ENCODE measurements at places on chromosomes 2 and 18.
A peak's percentile ranks its signal among the peaks of the same experiment; 100 is the strongest.

- DNase-seq = no peak
Observed at GRCh38 chr2:180733330-180733729, 247.1 kb upstream of the UBE2E3 start.

DNA sequence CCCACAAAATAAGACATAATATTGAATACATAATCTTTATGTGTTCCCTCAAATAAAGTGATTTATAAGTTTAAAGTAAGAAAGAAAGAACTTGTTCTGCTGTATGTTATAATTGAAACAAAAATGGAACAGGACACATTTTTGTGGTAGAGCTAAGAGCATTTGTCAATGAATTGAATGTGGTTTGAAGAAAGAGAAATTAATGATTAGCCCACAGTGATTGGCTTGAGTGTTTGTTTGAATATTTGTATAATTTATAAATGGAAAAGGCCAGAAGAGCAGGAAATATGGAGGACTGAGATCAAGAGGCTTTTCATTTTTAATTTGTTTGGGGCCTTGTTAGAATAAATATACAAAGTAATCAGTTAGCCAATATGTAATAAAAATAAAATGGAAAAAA, 395.1 kb upstream of the CDH19 start:
- DNase-seq = no peak

DNA sequence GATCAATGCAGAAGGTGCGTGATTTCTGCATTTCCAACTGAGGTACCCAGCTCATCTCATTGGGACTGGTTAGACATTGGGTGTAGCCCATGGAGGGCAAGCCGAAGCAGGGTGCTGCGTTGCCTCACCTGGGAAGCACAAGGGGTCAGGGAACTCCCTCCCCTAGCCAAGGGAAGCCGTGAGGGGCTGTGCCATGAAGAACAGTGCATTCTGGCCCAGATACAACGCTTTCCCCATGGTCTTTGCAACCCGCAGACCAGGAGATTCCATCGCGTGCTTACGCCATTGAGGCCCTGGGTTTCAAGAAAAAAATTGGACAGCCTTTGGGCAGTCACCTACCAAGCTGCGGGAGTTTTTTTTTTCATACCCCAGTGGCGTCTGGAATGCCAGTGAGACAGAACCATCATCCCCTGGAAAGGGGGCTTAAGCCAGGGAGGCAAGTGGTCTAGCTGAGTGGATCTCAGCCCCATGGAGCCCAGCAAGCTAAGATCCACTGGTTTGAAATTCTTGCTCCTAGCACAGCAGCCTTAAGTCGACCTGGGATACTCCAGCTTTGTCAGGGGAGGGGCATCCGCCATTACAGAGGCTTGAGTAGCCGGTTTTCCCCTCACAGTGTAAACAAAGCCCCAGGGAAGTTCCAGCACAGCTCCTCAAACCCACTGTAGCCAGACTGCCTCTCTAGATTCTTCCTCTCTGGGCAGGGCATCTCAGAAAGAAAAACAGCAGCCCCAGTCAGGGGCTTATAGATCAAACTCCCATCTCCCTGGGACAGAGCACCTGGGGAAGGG, 21.7 kb downstream of the TFPI start:
- DNase-seq = no peak

DNA sequence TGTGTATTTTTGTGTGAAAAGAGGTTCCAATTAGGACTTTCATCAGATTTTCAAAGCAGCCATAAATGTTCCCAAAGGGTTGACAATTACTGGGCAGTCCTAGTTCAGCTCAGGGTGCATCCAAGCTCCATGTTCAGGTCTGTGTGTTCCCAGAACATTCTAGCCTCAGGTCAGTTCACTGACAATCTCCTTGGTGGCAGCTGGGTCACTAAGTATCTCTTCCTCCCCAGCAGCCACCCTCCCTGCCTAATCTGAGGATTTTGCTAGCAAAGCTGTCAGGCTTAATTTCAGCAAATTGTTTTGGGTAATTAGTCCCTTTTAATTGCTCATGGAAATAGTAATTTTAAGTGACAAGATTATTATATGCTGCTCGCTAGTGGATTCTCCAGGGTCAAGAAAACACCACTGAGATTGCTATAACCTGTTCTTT, 29.8 kb downstream of the UPP2 start:
- no peak for DNase-seq

GRCh38 chr2:117982376-117983033, 31.4 kb downstream of the CCDC93 start:
- DNase-seq = no peak

DNA sequence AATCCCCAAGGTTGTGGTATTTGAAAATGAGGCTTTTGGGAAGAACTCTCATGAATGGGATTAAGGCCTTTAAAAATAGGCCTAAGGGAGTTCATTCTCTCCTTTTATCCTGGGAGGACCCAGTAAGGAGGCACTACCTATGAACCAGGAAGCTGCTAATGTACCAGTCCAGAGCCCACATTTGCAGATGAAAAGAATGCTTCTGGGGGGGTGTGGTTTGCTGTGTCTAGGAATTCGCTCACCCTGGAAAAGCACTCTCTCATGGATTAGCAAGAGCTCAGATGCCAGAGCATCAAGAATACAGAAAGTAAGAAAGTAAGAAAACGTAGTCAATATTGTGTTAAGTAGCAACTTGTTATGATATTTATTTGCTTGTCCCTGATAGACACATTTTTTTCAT, 785.7 kb upstream of the GYPC start:
- no peak for DNase-seq

DNA sequence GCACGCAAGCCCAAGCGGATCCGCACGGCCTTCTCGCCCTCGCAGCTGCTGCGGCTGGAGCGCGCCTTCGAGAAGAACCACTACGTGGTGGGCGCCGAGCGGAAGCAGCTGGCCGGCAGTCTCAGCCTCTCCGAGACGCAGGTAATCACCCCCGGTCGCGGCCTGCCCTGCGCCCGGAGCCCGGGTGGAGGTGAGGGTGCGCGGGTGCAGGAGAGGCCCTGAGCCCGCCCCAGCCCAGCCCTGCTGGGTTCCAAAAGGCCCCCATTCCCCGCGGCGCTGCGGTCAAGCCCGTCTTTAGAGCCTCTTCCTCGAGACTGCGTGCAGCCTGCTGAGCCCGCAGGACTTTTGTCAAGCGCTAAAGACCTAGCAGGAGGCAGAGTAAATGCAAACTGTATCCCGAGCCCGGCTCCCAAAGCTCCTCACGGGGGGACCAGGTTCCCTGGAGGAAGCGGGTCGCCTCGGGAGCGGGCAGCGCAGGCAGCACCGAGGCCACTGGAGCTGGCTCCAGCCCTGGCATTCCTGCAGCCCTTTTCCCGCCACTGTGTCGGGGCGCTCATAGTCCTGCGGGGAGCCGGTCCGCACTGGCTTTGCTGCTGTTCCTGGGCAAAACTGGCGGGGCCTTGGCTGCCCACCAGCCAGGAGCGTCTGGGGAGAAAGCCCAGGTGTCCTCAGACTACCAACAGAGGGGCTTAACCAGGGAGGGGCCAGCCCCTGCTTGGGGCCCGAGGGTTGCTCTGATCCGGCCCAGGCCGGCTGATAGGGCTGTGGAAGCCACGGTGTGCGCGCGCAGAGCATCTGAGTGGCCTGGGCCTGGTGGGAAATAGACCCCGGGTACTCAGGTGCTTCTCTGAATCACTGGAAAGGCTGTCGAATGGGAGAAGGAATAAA, 7.3 kb downstream of the EMX1 start:
- DNase-seq = peak; percentile 30

GRCh38 chr2:15149063-15149462, 412.1 kb downstream of the NBAS start:
- no peak for DNase-seq

- DNase-seq = no peak
Observed at GRCh38 chr18:64273724-64274123, 124.8 kb upstream of the LINC00305 start.

DNA sequence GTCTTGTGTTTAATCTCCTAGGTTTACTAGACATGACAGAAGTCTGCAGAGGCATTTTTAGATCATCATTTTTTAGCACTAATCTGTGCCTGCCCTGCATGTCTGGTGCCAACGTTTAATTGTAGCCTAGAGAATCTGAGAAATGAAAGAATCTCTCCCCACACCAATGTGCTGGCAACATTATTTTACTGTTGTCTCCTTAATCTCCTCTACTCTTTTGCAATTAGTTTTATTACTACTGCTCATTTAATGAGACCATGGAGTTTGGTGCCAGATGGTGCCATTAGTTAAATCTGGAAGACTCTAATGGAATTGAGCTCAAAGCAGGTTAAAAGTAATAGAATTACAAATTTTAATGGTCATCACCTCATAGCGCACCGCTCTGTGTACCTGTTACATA, 4.0 kb upstream of the SPP2 start:
- DNase-seq = no peak

DNA sequence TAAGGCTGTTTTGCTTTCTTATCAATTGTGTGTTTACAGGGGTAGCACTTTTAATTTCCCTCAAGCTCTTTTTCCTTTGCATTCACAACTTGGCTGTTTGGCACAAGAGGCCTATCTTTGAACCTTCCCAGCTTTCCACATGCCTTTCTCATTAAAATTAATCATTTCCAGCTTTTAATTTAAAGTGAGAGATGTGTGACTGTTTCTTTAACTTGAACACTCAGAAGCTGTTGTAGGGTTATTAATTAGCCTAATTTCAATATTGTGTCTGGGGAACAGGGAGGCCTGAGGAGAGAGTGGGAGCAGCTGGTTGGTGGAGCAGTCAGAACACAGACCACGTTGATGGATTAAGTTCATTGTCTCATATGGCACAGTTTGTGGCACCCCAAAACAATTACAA, 4.7 kb downstream of the ASB1 start:
- DNase-seq = no peak

GRCh38 chr18:58549814-58550339, 79.0 kb downstream of the ALPK2 start:
- no peak for DNase-seq

GRCh38 chr2:109519513-109519912, 94.3 kb downstream of the SEPTIN10 start:
- DNase-seq = no peak

- no peak for DNase-seq
Observed at GRCh38 chr2:124501575-124502152, 476.6 kb downstream of the CNTNAP5 start.

GRCh38 chr18:42437646-42438045, 482.6 kb downstream of the PIK3C3 start:
- DNase-seq = no peak

DNA sequence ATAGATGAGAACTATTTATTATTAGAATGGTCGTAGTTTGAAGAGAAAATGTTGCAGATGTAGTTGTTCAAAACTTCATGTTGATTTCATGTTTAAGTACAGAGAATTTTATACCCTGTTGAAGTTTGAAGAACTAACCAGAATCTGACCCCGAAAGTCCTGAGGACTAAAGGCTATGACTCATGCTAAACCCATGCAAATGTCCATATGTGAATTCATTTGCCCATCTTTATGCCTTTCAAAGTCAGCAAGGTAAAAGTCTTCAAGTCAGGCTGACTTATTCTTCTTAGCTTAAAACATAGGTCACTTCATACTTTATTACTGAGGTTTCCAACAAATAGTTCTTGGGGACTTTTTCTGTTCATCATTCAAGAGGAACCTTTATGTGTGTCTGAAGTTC, 185.5 kb downstream of the CCDC85A start:
- no peak for DNase-seq

- no peak for DNase-seq
Observed at GRCh38 chr2:23617811-23618215, 232.8 kb downstream of the KLHL29 start.

- DNase-seq = no peak
Observed at GRCh38 chr2:157620956-157621355, 7.7 kb downstream of the ACVR1C start.

- DNase-seq = no peak
Observed at GRCh38 chr18:11468617-11469016, 140.8 kb upstream of the SLC35G4 start.

All from D721Med (cell line).